Ascending aorta (tissue), 2 donors: ENCODE measurements at places on chromosomes 2 and 18. TPM values are rescaled to one million over a fixed set of nuclear protein-coding genes. Genes with fewer than 3 reads are reported as not detected.

GRCh38 chr2:96548558-96549465 is 12.3 kb downstream of the ARID5A start:
- H3K4me3 ChIP-seq = no peak overlapping the region
- H3K4me1 ChIP-seq = peaks cover 16% of the 10 kb centered on the region
- peaks cover 55% of the 10 kb centered on the region for H3K36me3 ChIP-seq
- peak overlapping the region; percentile 59 for H3K27ac ChIP-seq

- H3K27me3 ChIP-seq = no peaks in the 10 kb centered on the region
- H3K4me3 ChIP-seq = no peak overlapping the region
- no peaks in the 10 kb centered on the region for H3K36me3 ChIP-seq
- no peak for DNase-seq
- no peaks in the 10 kb centered on the region for H3K4me1 ChIP-seq
- H3K27ac ChIP-seq = no peak overlapping the region
Measured at GRCh38 chr18:46577546-46577945, 79.5 kb downstream of the LOXHD1 start.

DNA sequence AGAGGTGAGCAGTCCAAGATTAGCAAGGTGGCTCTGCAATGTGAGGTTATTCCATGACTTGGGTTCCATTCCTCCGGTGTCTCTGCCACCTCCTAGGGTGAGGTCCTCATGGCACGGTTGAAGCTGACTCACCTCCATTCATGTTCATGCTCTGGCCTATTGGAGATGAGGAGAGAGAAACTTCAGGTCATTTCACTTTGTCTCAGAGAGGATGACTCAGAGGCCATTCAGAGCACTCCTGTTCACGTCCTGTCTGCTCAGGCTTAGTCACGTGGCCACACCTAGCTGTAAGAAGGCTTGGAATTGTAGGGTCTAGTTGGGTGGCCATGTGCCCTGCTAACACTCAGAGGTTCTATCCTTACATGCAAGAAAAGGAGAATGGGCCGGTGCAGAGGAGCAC is 67.5 kb upstream of the MBOAT2 start:
- H3K4me3 ChIP-seq = no peak overlapping the region
- no peak for DNase-seq
- H3K27ac ChIP-seq = no peak overlapping the region
- no peaks in the 10 kb centered on the region for H3K4me1 ChIP-seq
- no peaks in the 10 kb centered on the region for H3K36me3 ChIP-seq

SP9 gene
- not detected for total RNA-seq

INHBB gene
- 8.1 TPM for total RNA-seq

KIF1A gene
- 0.11 TPM for total RNA-seq

MC5R gene
- total RNA-seq = not detected
